ENCODE measurements at places on chromosomes 11 and 22.

DNA sequence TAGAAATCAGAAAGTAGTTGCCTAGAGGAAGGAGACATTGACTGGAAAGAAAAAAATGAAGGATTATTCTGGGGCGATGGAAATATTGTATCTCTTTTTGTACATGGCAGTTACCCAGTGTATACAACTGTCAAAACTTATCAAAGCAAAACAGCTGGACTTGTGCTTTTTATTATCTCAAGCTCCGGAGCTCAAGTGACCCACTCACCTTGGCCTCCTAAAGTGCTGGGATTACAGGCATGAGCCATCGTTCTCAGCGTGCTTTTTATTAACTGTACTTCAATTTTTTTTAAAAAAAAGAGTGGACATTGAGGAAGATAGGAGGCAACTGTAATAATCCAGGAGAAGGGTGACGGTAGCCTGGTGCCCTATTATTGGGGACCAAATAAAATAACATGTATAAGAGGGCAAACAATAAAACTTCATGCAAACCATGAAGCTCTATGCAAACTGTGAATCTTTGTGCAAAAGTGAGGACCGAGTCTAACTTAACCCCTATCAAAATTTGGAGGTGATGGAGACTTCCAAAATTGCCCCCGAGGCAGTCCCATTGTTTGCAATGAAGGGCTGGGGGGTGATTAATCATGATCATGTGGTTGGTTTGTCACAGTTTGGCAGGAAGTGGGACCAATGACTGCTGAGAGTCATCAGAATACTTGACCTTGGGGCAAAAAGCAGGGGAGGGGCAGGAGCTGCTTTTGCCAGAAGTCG, 23.5 kb downstream of the FZD4 start:
- no peak for DNase-seq

DNA sequence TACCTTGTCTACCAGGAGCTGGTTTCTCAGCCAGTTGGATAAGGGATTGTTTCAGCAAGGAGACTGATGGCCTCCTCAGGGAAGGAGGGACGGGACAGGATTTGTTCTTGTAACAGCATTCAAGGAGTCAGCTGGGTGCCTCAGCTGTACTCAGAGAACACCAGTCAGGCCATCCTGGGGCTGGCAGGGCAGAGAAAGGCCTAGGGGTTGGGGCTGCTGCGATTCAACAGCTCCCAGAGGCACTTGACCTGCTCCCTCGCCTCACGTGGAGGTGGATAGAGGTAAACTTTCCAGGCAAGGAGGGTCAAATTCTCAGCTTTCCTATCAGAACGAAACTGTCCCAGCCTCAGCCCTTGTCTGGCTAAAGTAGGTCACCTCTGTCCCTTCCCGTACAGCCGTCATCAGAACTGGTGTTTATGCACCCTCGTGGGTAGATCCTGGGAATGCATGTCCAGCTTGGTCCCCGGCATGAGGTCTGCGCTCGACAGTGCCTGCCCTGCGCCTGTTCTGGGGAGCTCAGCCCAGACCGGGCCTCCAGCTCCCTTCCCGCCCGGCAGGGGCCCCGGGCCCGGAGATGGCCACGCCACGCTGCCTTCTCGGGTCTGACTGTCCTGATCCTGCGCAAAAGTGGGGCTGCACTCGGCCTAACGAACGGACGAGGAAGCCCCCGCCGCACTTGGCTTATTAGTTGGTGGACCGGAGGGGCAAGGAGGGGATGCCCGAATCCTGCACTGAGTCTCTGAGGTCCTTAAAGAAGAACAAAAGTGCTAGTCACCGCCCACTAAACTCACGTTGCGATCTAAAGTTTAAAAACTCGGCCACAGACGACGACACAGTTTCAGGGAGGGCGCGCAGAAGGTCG, 762 bp upstream of the CCDC134 start:
- DNase-seq: no peak

GRCh38 chr11:64659417-64660144, 63.4 kb downstream of the NRXN2 start:
- DNase-seq: no peak

DNA sequence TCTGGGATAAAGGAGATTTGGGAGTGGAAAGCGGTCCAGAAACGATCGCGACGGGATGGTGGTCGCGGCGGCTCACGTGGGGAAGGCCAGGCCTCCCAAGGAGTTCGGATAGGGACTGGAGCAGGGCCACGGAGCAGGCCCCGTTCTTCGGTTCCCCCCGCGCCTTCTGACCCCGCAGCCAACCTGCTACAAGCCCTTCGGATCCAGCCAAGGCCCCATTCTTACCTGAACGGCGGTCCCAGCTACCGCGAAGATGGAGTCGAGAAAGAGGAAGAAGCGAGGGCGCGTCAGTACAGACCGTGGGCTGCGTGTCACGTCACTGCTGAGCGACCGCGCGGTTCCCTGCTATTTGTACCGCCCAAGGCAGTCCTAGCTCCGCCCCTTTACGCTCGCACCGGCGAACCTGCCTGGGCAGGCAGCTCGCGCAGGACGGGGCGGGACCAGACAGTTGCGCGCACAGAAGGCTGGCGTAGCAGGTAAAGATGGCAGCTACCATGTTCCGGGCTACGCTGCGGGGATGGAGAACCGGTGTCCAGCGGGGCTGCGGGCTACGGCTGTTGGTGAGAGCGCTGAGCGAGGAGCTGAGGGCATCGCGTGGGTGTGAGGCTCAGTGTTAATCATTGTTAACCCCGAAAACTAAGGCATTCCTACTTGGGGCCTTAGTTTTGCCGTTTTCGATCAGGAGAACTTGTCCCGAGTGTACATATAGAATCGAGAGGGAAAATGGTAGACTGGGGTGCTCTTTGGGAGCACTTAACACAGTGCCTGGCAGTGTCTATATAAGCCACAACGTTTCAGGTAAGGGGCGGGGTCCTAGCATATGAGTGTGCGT, at the start of the genes FAU and MRPL49:
Gene FAU (minus strand): TSS at position 270 of the 832 bp plus-strand sequence. CDS start 321 bp downstream, outside the sequence.
Gene MRPL49 (plus strand): TSS at position 457 of the 832 bp plus-strand sequence. CDS start 26 bp downstream, at position 483.
- peak; percentile 95 for DNase-seq

DNA sequence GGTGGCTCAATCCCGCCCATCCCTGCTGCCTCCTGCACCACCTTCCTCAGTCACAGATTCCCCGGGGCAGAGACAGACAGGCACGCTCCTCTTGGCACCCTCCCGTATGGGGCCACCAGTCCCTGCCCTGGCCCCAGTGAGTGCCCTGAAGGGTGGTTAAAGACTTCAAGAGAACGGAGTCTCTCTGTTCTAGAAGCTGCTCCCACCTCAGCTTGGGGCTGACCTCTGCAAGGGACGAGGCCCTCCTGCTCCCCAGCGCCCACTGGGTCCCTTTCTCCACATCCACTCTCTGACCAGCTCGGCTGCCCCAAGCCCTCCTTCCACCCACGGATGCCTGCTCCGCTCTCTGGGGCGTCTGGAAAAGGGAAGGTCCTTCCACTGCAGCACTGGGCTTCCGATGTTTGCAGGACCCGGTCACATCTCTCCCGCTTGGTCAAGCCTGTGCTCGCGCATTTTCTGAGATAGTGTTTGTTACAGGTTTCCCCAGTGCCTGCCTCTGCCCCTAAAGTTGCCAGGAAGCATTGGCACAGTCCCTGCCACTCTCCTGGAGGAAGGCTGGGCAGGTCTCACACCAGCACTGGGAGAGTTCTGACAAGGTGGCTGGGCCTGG, 1487.9 kb downstream of the TBC1D22A start:
- no peak for DNase-seq

GRCh38 chr11:94130298-94131046, 1.8 kb downstream of the PANX1 start:
- DNase-seq: no peak

- DNase-seq: no peak
Observed at GRCh38 chr11:64063777-64064176, 28.0 kb downstream of the FLRT1 start.

DNA sequence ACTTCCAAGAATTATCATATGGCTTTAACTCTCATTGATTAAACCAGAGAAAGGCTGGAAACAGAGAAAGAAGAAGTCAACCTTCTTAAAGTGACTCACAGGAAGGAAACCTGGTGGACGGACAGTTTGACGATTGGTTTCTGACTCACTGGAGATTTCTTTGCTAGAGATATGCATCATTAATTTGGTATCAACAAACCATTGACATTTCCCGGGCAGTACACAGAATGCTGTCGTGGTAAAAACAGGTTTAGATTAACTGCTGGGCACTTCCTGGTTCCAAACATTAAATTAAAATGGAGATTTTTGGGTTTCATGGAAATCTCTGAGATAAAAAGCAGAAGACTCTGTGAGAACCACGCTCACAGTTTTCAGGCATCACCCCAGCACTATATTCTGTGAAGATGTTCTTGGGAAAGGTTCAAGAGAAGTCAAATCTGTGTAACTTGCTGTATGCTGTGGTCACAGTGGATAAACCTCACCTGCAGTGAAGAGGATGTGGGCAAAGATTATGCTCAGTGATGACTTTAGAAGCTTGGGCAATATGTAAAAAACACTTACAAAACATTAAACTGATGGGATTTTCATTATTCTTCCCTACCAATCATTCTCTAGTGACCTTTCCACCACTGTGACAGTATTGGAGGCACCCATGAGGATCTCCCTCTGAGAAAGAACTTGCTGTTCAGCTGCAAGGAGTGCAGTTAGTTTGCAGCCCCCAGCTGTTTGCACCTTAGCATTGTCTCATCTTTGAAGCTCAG, 61.1 kb upstream of the CD44 start:
- DNase-seq: no peak

GRCh38 chr22:23755711-23756110, 1.5 kb upstream of the VPREB3 start:
- DNase-seq: no peak

GRCh38 chr11:10387206-10388083, 67.6 kb upstream of the AMPD3 start:
- peak; percentile 48 for DNase-seq

DNA sequence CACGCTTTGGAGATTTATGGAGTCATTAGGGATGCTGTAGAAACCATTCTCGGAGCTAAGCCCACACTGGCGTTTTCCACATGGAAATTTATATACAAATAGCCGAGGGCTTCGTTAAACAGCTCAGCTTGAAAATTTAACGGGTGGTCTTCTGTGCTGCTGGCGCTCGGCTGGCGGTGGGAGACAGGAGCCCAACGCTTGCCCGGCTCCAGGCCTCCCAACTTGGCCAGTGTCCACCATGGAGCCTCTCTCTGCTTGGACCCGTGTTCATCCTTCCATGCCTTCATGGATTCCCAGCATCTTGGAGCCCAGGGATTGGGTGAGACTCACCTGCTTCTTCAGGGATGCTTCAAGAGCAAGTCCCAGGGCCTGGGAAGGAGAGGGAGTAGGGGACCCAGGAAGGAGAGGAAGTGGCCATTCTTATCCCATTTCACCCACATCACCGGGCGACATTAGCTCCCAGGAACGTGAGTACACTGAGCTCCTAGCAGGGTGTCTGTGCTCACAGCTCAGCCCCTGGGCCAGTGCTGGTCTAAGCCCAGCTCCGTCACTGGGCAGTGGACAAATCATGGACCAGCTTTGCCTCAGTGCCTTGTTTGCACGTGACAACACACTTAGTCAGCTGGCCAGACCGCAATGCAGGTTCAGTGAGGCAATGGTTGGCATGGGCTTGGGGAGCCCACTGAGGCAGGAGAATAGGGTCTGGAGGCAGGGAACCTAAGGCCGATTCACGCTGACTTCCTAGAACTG, 944.3 kb downstream of the BRD1 start:
- DNase-seq: no peak

Data from NCI-H446 (cell line).